Cardiac muscle cell (in vitro differentiated cells and primary cell): ENCODE measurements at places on chromosomes 1 and 21. TPM values are rescaled to one million over a fixed set of nuclear protein-coding genes. Genes with fewer than 3 reads are reported as not detected.
A peak's percentile ranks its signal among the peaks of the same experiment; 100 is the strongest.

DNA sequence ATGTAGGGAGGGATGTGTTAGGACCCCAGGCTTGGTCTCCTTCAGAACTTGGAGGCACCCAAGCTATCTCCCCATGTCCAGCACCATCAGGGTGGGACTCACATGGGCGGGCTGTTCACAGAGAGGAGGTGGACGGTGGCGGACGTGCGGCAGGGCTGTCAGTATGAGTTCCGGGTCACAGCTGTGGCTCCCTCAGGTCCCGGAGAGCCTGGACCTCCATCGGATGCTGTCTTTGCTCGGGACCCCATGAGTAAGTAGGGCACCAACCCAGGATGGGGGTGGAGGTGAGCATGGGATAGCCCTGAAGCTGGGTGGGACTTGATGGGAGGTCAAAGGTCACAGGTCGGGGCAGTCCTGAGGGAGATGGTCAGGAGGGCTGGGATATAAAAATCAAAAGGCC is 27.8 kb downstream of the IGFN1 start:
- DNase-seq, result no peak

DNA sequence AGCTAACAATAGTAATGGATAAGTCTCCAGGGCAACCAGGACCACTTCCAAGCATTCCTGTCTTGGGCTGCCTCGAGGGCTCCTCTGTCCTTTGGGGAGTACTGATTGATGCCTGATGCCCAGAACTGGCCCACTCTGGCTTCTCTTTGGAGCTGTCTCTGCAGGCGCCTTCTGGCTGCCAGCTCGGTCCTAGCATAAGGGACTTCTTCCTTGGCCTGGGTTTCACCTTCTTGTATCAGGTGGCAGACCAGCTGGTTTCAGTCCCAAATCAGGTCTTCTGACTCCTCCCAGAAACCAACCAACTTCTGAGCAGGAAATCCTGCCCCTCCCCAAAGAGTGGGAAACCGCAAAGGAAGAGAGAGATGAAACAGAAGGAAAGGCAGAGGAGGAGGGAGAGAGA is 10.6 kb downstream of the G0S2 start:
- no peak for DNase-seq

DNA sequence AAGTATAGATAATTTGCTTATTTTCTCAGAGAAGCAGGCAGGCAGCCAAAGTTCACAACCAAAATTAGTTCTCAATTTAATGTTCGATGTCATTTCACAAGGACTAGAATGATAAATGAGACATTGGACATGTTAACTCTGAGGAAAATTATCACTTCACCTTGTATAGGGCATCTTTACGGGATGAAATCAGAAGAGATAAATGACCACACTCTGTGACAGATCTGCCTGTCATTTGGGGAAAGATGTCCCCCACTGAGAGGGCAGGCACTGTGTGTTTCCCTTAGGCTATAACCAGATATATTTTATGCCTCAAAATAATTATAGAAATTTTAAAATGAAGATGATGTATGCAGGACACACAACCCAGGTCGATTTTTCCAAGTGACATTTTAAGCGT is 642.9 kb downstream of the BRINP3 start:
- no peak for DNase-seq

Gene CAMK2N1
- 0.30 and 0.60 TPM in 2 replicates for total RNA-seq

DNA sequence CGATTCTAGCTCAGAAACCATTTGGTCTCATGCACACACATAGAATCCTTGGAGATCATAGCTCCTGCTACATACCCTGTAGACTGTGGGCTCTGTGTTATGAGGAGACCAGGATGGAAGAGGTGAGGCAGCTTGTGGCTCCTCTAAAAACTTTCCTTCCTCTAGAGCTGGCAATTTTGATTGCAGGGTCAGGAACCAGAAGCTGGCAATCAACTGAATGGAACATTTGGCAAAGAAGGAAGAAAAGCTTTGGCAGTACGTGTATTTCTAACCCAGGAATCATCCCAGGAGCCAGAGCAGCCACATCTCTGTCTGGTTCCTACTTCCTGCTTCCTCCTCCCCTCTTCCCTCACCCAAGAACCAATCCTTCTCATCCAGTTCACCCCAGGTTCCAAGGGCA is 15.7 kb downstream of the PIK3C2B start:
- DNase-seq, result no peak

- DNase-seq, result no peak
Measured at GRCh38 chr1:43586136-43586731, 55.6 kb downstream of the PTPRF start.

- DNase-seq, result no peak
Measured at GRCh38 chr1:29310616-29311180, 74.4 kb downstream of the PTPRU start.

Gene RAP1GAP
- total RNA-seq, result 4.1 and 7.4 TPM in 2 replicates

- DNase-seq, result no peak
Measured at GRCh38 chr1:55046871-55047270, 7.5 kb downstream of the PCSK9 start.

DNA sequence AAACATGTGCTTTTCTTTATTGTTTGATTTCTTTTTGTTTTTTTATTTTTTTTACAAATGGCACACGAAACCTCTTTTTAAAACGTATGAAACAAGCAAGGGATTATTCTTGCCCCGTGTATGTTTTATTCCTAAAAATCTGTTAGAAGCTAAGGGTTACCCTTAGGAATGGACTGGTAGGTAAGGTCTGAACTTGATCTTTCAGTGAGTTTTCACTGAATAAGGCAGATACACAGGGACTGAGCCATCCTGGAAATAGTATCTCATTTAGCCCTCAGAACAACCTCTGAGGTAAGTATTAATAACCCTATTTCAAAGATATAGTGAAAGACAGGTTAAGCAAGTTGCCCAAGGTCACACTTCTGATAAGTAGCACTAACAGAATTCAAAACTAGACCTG is 6.0 kb downstream of the CD53 start:
- DNase-seq, result no peak

- DNase-seq, result peak; percentile 63
Measured at GRCh38 chr1:14939527-14940284, 213.8 kb upstream of the TMEM51 start.

Gene BARHL2
- not detected in 2 replicates for total RNA-seq

DNA sequence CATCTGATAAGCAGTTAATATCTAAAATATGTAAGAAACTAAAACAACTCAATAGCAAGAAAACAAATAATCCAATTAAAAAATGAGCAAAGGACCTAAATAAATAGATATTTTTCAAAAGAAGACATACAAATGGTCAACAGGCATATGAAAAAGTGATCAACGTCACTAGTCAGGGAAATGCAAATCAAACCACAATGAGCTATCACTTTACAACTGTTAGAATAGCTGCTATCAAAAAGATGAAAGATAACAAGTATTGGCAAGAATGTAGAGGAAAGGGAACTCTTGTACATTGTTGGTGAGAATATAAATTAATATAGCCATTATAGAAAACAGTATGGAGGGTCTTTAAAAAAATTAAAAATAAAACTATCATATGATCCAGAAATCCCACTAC is 40.7 kb upstream of the NEK7 start:
- no peak for DNase-seq

Gene TNNT2
- 4,623 and 7,232 TPM in 2 replicates for total RNA-seq

Gene OR2L3
- total RNA-seq, result 0.07 TPM in 1 of 2 replicates, not detected in the other

- no peak for DNase-seq
Measured at GRCh38 chr1:209775678-209776077, 8.7 kb downstream of the C1orf74 start.

Gene FAM151A
- total RNA-seq, result 0.07 and 0.21 TPM in 2 replicates

GRCh38 chr1:92327794-92328193 is 28.9 kb downstream of the RPAP2 start:
- DNase-seq, result no peak

- no peak for DNase-seq
Measured at GRCh38 chr1:21621761-21622436, 47.3 kb downstream of the RAP1GAP start.

Gene ANKRD34A
- total RNA-seq, result 4.3 and 5.7 TPM in 2 replicates

DNA sequence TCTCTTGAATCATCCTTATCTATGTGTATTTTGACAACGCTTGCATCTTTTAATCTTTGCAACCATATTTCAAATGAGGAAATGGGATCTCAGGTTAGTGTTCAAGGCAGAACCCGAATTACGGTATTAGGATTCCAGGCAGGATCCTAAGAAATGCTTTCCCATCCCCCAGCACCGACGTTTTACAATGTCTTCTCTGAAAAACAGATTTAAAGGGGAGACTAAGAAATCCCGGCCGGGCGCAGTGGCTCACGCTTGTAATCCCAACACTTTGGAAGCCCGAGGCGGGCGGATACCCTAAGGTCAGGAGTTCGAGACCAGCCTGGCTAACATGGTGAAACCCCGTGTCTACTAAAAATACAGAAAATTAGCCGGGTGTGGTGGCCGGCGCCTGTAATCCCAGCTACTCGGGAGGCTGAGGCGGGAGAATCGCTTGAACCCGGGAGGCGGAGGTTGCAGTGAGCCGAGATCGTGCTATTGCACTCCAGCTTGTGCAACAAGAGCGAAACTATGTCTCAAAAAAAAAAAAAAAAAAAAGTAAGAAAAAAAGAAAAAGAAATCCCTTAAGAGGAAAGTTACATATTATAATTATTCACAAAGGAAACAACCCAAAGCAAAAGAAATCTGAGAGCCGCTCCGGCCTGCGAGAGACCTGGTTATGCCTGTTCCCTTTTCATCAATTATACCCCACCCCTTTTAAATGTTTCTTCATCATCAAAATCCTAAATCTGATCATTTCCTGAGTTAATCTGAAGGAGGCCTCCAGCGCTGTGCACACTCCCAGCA is 801 bp upstream of the GORAB start:
- peak; percentile 46 for DNase-seq

Gene MR1
- total RNA-seq, result 0.12 and 0.21 TPM in 2 replicates

- DNase-seq, result peak; percentile 80
Measured at GRCh38 chr1:181479137-181479745, 4.1 kb upstream of the CACNA1E start.

DNA sequence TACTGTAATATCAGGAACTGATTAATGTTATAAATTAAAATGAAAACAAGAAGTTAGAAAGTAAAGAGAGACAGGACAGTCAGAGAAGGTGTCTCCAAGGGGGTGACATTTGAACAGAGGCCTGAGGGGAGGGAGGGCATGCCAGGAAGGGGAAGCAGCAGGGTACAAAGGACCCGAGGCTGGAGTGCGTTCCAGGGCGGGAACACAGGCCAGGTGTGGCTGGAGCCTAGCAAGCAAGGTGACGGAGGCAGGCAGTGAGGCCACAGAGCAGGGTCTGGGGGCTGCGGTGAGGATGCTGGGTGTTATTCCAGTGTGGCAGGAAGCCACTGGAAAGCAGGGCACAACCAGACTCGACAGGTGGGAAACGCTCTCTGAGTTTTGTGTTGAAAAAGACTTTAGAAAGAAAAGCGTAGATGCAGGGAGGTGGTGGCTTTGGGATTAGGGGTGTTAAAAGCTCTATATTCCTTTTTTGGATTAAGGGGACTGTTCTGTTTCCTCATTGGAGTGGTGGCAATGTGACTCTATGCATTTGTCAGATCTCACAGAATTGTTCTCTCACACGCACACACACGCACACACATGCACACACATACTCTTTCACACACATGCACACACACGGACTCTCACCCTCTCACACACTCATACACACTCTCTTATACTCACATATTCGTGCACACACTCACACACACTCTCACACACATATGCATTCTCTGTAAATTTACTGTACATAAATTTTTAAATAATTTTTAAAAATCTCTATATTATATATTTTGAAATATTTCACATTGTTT is 124.5 kb downstream of the GLIS1 start:
- DNase-seq, result no peak

GRCh38 chr1:84027368-84027767 is 28.4 kb upstream of the TTLL7 start:
- DNase-seq, result no peak

Gene IFI44
- 0.18 TPM in 1 of 2 replicates, not detected in the other for total RNA-seq

GRCh38 chr1:230690101-230690500 is 23.8 kb downstream of the AGT start:
- DNase-seq, result no peak
